Activated gamma-delta T cell (primary cell): ENCODE measurements at places on chromosomes 13 and 19.

DNA sequence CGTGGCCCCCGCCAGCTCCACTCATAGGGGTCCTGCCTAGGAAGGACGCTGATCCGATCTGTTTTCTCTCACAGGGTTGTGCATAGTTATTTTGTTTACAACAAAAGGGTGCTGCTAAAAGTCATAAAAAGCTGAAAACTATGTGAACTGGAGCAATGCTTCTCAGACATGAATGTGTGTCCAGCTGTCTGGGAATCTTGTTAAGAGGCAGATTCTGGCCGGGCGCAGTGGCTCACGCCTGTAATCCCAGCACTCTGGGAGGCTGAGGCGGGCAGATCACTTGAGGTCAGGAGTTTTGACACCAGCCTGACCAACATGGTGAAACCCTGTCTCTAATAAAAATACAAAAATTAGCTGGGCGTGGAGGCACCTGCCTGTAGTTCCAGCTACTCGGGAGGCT lies 8.6 kb downstream of the LRRC4B start:
- DNase-seq, result no peak

DNA sequence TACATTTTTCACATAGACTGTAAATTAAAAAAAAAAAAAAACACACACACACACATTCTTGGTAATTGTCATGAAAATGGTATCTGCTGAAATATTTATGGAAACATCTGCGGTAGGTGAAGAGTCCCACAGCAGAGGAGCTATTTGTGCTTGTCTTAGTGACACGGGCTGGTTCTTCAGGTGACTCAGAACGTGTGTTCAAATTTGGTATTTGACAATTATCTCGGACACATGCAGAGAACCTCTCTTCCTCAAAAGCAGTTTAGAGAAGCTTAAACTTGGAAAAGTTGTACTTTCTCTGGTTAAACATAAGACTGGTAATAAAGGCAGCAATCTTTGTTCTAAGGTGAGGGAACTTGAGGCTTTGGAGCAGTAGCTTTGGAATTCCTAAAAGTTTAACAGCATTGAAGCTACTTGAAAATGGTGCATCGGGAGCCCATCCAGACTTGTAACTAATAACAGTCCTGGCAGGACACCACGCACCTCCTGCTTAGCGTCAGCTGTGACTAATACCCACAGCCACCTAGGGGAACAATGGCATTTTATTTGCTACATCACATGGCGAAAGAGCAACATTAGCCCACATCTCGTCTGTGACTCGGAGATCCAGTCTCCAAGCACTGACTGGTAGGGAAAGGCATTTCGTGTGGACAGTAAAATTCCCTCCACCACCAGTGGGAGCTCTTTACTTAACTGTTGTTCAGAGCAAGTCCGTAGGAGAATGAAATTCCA lies 1505.1 kb upstream of the SLC10A2 start:
- DNase-seq, result no peak

GRCh38 chr19:17517898-17518297 lies 6.4 kb downstream of the PGLS start:
- no peak for DNase-seq

DNA sequence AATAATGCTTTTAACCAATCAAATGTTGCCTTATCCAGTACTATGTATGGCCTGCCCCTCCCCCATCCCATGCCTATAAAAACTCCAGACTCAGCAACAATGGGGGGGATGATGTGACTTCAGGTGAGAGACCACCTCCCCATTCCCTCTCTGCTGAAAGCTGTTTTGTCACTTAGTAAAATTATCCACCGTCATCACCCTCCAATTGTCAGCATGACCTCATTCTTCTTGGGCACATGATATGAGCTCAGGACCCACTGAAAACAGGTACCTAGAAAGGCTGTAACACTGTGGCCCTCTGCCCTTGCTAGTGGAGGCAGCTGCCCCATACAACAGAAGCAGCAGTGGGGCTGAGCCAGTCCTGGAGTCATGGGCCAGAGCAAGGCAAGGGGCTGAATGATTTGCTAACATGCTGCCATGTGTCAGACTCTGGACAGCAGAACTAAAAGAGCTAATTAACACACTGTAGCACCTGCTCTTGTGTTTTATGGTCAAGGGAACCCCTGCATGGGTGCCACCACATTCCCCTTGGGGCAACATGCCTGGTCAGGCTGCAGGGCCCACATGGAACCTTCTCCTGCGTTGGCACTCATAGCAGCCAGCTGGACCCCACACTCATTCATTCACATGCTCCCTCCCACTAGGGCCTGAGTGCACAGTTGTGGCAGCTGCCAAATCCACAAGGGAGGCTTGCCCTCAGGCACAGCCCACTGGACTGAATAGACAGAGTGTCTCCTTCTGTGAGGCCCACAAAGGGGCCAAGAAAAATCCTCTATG lies 722.2 kb upstream of the PCDH20 start:
- no peak for DNase-seq

GRCh38 chr13:19561585-19561984 lies 253 bp upstream of the TPTE2 start:
- peak; percentile 7 for DNase-seq

DNA sequence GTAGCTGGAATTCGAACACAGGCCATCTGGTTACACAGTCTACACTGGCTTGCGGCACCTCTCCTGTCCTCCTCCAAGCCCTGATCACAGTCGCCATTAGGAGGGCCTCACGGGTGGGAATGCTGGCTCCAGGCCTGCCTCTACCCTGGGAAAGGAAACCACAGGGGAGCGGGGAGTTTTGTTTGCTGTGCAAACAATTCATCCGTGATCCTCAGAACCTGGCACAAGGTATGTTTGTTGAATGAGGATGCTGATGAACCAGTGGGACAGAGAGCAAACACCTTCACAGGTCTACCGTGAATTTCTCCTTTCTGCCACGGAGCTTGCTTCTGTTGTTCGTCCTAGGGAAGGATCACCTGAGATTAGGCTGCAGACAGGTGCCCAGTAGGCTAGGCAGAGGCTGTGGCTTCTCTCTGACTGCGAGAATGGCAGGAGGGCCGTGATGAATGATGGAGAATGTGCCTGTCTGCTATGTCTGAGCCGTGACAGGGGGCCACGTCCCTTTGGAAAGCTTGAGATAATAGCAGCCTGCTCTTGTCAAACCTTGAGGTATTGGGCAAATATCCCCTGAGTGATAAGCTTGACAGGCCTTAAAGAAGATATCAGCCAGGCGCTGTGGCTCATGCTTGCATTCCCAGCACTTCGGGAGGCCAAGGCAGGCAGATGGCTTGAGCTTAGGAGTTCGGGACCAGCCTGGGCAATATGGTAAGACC lies 36.7 kb downstream of the PIN1 start:
- DNase-seq, result no peak

GRCh38 chr13:31330236-31330635 lies 130.5 kb downstream of the B3GLCT start:
- DNase-seq, result no peak

DNA sequence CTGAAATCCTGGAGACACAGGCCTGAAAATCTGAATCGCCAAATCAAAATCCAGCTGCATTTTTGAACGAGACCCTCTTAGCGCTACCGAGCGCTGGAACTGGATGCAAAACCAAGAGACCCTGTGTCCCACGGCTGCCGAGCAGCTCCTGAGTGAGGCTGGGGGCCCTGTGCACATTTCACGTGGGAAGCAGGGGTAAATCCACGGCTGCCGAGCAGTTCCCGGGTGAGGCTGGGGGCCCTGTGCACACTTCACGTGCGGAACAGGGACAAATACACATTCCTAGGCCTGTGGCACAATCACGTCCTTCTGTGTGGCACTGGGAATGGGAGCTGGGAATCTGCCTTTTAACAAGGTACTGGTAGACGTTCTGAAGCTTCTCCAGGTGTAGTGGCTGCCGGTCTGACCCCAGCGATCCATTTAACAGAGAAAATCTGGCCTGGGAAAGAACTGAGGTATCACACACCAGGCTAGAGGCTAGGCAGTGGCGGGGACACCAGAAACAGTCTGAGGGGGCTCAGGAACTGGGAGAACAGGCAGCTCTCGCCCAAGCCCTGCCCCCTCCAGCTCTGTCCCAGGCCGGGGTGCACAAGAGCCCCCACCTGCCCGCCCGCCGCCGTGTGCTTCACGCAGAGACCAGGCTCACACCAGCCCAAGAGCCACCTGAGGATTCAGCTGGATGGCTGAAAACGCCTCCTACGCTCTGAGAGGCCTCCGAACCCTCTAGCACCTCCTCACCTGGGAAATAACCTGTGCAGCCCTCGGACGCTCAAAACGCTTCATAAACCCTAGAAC lies 11.0 kb upstream of the C2CD4C start:
- no peak for DNase-seq

- DNase-seq, result no peak
Observed at GRCh38 chr19:1080360-1081161, 13.6 kb downstream of the ARHGAP45 start.

GRCh38 chr13:105202354-105202753 lies 1333.1 kb downstream of the EFNB2 start:
- no peak for DNase-seq

GRCh38 chr13:91722267-91722884 lies 324.0 kb downstream of the GPC5 start:
- DNase-seq, result no peak

GRCh38 chr13:33615436-33615835 lies 202.5 kb upstream of the RFC3 start:
- DNase-seq, result no peak

DNA sequence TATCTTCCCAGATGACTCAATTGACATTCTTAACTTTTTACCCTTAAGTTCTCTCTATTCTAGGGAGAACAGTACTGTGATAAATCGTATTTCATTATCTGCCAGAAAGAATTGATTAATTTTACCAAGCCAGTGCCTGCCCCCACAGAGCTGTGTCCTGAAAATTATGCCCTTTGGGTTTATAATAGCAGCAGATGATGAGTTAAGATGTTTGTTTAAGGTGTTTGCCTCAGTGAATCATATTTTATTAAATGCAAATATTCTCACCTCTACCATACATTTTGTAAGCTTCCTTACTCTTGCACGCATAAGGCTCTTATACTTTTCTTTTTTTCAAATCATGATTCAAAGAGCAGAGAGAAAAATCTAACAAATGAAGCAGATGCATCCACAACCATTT lies 318.6 kb downstream of the DCT start:
- no peak for DNase-seq

DNA sequence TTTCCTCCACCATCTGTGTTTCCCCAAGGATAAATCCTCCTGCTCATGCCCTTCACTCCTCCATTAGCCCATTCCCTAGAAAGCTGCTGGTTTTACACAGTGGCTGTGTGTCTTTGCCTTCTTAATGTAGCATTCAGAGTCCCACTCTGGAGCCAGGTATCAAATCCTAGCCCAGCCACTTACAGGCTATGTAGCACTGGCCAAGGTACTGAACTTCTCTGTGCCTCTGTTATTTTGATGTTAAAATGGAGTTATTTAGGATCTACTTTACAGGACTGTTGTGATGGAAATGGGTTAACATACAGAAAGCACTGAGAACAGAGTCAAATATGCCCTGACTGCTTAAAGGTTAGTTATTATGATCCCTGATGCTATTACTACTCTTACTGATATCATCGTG lies 1.5 kb upstream of the ZSCAN4 start:
- no peak for DNase-seq

DNA sequence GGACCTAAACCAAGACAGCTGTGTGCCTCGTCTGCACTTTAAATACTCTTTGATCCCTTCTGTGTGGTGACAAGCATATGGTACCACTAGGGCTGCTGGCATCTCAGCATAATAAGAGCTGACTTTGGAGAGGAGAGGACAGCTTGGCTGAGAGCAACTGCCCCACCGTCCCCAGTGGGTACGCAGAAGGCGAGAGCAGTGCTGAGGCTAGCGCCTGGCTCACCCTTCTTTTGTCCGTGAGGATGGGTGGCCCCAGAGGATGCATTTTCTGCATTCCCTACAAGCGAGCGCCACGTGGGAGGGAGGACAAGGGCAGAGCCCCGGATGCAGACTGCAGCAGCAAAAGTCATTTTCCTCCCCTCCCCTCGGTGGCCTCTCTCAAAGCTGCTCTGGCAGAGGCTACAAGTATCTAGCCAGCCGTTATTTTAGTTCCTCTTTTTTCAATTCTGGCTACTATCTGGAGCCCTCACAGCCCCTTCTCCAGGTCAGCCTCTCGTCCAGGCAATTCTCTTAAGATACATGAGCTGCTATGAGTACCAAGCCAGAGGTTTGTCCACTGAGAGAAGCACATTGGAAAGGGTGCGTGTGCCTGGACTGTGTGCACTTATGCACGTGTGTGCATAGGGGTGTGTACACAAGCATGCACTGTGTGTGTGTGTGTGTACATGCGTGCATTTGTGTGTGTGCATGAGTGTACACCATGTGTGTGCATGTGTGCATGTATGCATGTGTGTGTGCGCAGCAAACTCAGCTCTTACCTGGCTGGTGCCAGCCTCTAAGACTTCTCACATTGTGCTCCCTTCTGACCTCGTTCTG lies 51.3 kb downstream of the RAB20 start:
- no peak for DNase-seq

GRCh38 chr19:28065026-28065425 lies 1147.9 kb downstream of the UQCRFS1 start:
- no peak for DNase-seq

DNA sequence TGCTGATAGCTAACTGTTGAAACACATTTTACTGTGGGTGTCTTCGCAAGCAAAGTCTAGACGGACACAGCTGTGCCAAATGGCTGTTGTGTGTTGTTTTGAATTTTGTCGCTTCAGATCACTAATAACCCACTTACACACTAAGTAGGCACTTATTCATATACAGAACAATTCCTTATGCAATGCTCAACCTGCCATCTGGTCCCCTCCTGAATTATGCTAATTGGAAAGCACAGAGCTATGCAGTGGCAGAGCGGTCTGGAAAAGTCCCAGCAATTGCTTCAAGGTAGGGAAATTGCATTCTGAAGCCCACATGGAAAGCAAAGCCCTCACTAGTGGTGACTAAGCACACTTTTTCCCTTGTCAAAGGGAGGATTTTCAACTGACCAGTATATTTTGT lies 69.9 kb downstream of the C13orf42 start:
- no peak for DNase-seq
